MG63 (cell line): ENCODE measurements at places on chromosomes 1 and 21. TPM values are rescaled to one million over a fixed set of nuclear protein-coding genes. Genes with fewer than 3 reads are reported as not detected.

The KIF26B gene
- not detected in 2 replicates for total RNA-seq

The SPAG17 gene
- total RNA-seq: 0.25 TPM in 1 of 2 replicates, not detected in the other

The IL22RA1 gene
- 0.86 TPM in 1 of 2 replicates, not detected in the other for total RNA-seq

The TRIM17 gene
- total RNA-seq: not detected in 2 replicates

The IL19 gene
- not detected in 2 replicates for total RNA-seq

The GUCA2A gene
- total RNA-seq: not detected in 2 replicates

The OR2T11 gene
- not detected in 2 replicates for total RNA-seq

DNA sequence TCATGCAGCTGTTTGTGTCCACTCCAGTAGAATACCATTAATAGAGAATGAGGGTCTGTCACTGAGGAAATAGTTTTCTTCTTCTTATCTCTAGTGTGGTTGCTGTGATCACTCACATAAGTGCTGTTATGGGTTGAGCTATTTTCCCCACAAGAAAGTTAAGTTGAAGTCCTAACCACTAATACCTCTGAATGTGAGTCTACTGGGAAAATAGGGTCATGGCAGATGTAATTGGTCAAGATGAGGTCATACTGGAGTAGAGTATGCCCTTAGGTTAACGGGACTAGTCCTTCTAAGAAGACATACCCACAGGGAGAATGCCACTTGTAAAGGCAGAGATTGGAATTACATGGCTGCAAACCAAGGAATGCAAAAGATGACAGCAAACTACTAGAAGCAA is 70.5 kb upstream of the COL24A1 start:
- DNase-seq: no peak

- no peak for DNase-seq
Measured at GRCh38 chr1:161849518-161849917, 83.4 kb downstream of the ATF6 start.

- no peak for DNase-seq
Measured at GRCh38 chr1:224127925-224128819, 14.3 kb downstream of the FBXO28 start.
